Sigmoid colon (tissue), 7 donors: ENCODE measurements at places on chromosomes 1 and 21.

DNA sequence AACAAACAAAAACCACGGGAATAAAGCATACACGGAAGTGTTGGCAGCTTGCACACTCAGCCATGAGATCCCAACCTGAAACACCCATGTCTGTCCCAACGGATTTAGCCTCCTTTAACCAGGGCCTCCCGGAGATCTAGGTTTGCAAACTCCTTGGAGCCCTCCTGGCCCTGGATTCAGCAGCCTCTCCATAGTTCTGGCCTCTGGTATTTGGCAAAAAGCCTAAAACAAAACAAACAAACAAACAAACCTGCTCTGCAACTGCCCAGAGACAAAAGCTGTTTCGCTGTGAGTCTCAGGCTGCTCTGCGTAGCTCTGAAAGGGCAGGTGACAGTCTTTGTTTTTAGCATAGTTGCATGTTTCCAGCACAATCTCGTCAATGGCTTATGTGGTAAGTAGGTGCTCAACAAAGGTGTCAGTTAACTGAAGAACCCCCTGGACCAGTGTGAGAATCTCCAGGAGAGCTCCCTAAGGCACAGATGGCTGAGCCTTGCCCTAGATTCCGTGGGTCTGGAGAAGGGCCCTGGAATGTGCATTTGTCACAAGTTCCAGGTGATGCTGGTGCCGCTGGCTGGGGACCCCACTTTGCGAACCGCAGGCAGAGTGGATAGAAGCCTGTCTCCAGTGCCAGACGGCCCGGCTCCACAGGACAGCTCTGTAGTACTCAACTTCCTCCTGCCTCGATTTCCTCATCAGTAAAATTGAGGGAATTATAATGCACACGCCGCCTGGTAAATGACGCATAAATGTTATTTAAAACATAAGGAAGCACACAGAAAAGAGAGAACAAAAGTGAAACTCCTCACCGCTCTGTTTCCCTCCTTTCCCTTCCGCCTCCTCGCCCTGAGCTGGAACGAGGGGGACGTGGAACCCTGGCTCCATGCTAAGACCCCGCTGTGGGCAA is 86.2 kb downstream of the RIPK4 start:
- no peak for DNase-seq
- no peak overlapping the region for H3K4me3 ChIP-seq
- H3K36me3 ChIP-seq = no peaks in the 10 kb centered on the region
- H3K27ac ChIP-seq = no peak overlapping the region
- H3K27me3 ChIP-seq = no peaks in the 10 kb centered on the region
- H3K4me1 ChIP-seq = peaks cover 11% of the 10 kb centered on the region

DNA sequence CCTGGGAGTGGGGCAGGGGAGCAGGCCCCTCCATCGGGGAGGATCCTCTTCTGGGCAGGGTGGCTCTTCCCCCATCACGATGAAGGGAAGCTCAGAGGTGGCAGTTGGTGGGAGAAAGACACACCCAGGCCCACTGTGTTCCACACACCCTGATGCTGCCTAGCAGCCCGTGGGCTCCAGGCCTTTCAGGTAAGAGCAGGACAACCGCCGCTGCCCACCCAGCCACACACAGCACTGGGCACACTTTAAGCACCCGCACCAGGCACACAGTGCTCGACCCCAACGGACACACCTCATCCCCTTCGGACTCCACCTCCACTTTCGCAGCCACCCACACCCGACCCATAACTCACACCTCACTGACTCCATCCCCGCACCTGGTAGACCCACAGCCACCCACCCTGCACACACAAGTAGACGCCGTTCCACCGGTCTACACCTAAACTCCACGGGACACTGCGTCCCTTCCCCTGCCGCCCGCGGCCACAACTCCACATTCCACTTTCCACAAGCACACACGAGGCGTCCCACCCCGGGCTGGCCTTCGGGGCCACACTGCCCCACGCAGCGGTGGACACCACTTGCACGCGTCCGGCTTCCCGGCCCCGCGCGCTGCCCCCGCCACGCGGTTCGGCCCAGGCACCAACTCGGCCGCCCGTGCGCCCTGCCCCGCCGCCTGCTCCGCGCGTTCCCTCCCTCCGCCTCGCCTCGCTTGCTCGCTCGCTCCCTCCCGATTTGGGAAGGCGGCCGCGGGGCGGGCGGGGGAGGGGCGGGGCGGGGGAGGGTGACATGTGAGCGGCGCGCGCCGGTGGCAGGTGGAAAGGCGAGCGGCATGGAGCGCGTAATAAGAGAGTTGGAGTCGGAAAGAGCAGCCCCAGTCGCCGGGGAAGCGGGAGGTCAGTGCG is at the start of gene KCNQ4:
Gene KCNQ4, plus strand, starts transcription at position 787 of the 905 bp plus-strand sequence. CDS start 307 bp downstream, outside the sequence.
- no peaks in the 10 kb centered on the region for H3K27me3 ChIP-seq
- DNase-seq = peak; percentile 88
- H3K27ac ChIP-seq = peak within 1 kb of the TSS; percentile 83
- peaks cover 49% of the 10 kb centered on the region for H3K4me1 ChIP-seq

DNA sequence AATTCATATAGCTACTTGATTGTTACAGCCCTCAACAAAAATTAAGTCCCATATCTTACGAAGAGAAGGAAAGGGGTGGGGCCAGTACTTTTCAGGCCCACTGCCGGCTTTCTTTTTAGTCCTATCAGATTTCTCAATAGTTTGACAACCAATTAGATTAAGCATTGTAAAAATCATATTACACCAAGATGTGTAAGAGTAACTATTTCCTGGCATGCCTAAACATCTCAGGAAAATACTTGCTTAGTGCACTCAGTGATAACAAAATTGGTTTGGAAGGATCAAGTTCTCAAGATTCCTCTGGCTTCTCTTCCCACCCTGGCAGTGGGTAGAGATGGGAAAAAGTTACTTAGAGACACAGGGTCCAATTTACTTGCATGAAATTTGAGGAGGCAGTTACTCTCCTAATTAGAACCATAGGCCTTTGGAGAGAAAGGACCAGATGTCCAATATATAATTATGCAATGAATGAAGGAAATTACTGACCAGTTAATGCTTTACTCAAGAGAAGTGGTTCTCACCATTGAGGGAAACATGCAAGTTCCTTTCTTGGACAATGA is 30.1 kb downstream of the STPG1 start:
- no peaks in the 10 kb centered on the region for H3K27me3 ChIP-seq
- H3K4me3 ChIP-seq = no peak overlapping the region
- H3K4me1 ChIP-seq = no peaks in the 10 kb centered on the region
- H3K27ac ChIP-seq = no peak overlapping the region
- DNase-seq = no peak

DNA sequence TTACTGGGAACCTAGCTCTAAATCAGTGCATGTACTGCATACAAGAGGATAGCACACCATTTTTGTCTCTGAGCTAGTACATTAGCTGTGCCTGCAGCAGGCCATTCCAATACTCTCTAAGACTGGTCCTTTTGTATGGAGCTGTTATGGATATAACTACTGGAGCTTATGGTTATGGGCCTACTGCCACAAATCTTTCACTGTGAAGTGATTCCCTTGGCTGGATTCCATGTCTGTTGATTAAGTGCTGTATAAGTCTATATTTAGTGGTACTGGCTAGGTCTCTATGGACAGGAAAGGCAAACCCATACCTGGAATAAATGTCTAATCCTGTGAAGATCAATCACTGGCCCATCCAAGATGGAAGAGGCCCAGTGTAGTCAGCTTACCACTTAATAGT is 12.0 kb downstream of the ZFYVE9 start:
- no peaks in the 10 kb centered on the region for H3K27me3 ChIP-seq
- peak overlapping the region; percentile 26 for H3K27ac ChIP-seq
- H3K4me3 ChIP-seq = no peak overlapping the region
- no peak for DNase-seq

GRCh38 chr1:46298387-46298786 is 5.0 kb downstream of the LRRC41 start:
- no peak overlapping the region for H3K4me3 ChIP-seq
- H3K27me3 ChIP-seq = no peaks in the 10 kb centered on the region
- H3K36me3 ChIP-seq = peaks cover 47% of the 10 kb centered on the region
- no peak overlapping the region for H3K27ac ChIP-seq
- DNase-seq = no peak
- peaks cover 36% of the 10 kb centered on the region for H3K4me1 ChIP-seq

GRCh38 chr1:244450597-244451538 is 841 bp downstream of the ADSS2 start:
- H3K27me3 ChIP-seq = no peaks in the 10 kb centered on the region
- peak; percentile 77 for DNase-seq
- H3K36me3 ChIP-seq = no peaks in the 10 kb centered on the region
- H3K27ac ChIP-seq = peak overlapping the region; percentile 99
- peak overlapping the region; percentile 91 for H3K4me3 ChIP-seq

GRCh38 chr1:205976708-205977401 is 26.3 kb downstream of the RAB7B start:
- H3K27ac ChIP-seq = no peak overlapping the region
- peak; percentile 63 for DNase-seq
- H3K4me1 ChIP-seq = peaks cover 4% of the 10 kb centered on the region
- H3K36me3 ChIP-seq = no peaks in the 10 kb centered on the region

- no peaks in the 10 kb centered on the region for H3K36me3 ChIP-seq
- H3K27me3 ChIP-seq = no peaks in the 10 kb centered on the region
- H3K4me3 ChIP-seq = no peak overlapping the region
- H3K27ac ChIP-seq = no peak overlapping the region
- DNase-seq = peak; percentile 52
Observed at GRCh38 chr1:179824265-179824664, 53.3 kb downstream of the TOR1AIP2 start.

DNA sequence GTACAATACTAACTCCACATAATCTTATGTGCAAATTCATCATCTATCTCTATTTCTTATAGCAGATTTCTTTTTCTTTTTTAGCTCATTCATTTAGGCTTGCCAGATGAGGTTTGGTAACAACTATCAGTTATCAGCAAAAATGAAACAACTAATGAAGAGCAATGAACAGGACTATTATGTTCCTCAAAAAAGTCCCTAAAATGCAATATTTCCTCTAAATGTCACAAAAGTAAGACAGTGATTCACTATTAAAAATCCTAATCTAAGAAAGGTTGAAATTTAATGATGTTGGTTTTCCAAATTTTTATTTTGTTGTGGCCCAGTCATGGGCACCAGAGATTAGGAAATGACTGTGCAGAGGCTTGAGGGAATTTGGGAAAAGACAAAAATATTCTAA is 135.3 kb downstream of the PPIAL4G start:
- H3K27me3 ChIP-seq = no peaks in the 10 kb centered on the region
- H3K36me3 ChIP-seq = no peaks in the 10 kb centered on the region
- H3K27ac ChIP-seq = no peak overlapping the region
- no peaks in the 10 kb centered on the region for H3K4me1 ChIP-seq
- DNase-seq = no peak

GRCh38 chr1:51945591-51945990 is 44.9 kb downstream of the RAB3B start:
- H3K4me1 ChIP-seq = no peaks in the 10 kb centered on the region
- no peaks in the 10 kb centered on the region for H3K27me3 ChIP-seq
- H3K4me3 ChIP-seq = no peak overlapping the region
- no peaks in the 10 kb centered on the region for H3K36me3 ChIP-seq
- H3K27ac ChIP-seq = no peak overlapping the region

GRCh38 chr1:2022063-2022770 is 3.1 kb downstream of the GABRD start:
- H3K27me3 ChIP-seq = peaks cover 80% of the 10 kb centered on the region
- peaks cover 19% of the 10 kb centered on the region for H3K4me1 ChIP-seq
- no peaks in the 10 kb centered on the region for H3K36me3 ChIP-seq
- H3K4me3 ChIP-seq = no peak overlapping the region
- no peak overlapping the region for H3K27ac ChIP-seq
- no peak for DNase-seq

DNA sequence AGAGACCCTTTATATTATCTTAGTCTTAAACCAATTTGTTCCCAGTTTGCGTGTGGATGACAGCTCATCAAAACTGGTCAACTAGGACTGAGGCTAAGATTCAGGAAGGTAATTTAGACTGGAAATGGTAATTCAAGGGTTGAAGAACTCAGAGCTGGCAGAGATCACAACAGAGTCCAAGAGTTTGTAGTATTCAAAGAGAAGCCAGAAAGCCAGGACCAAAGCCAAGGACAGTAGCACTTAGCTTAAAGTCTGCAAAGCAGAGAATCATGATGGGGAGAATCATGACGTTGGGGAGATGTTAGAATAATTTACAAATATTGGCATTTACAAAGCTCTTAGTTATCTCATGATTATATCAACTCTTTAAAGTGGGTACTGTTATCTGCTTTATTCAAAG is 32.6 kb downstream of the RNF11 start:
- H3K4me1 ChIP-seq = peaks cover 56% of the 10 kb centered on the region
- no peaks in the 10 kb centered on the region for H3K27me3 ChIP-seq
- no peak overlapping the region for H3K4me3 ChIP-seq
- peaks cover 8% of the 10 kb centered on the region for H3K36me3 ChIP-seq

DNA sequence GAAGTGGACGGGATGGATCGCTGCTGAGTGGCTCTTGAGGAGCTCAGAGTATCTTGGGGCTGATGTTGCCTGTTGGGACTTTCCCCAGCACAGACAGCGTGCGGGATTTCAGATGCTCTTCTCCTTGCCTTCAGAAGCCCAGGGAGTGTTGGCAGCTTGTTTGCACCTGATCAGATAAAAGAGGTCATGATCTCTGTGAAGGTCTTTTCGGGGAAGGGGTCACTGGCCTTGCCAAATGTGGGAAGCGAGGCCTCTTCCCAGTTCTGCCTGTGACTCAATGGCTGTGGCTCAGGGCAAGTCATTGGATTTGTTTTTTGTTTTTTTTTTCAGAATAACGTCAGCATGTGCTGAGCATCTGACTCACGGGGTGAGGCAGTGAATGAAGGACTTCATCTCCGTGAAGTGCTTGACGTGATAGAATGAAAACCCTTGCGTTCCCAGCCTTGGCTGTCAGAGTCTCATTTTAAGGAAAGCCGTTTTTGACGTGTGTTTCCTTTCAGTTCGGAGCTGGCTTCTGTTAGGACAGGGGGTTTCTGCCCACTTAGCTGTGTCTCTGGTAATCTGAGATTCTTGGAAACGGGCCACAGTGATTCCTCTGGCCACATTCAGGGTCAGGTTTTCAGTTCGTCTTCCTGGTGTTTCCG is 46.7 kb downstream of the GALNT2 start:
- no peaks in the 10 kb centered on the region for H3K27me3 ChIP-seq
- H3K27ac ChIP-seq = peak overlapping the region; percentile 41
- peak; percentile 71 for DNase-seq
- no peaks in the 10 kb centered on the region for H3K36me3 ChIP-seq
- H3K4me3 ChIP-seq = no peak overlapping the region

GRCh38 chr21:17495680-17496079 is 17.2 kb upstream of the CXADR start:
- H3K4me1 ChIP-seq = no peaks in the 10 kb centered on the region
- no peak overlapping the region for H3K4me3 ChIP-seq
- no peaks in the 10 kb centered on the region for H3K27me3 ChIP-seq
- H3K36me3 ChIP-seq = no peaks in the 10 kb centered on the region
- no peak overlapping the region for H3K27ac ChIP-seq

GRCh38 chr1:229170778-229171505 is 100.0 kb upstream of the RAB4A start:
- no peak for DNase-seq
- H3K27me3 ChIP-seq = no peaks in the 10 kb centered on the region
- no peaks in the 10 kb centered on the region for H3K4me1 ChIP-seq

GRCh38 chr1:94726981-94727685 is 93.0 kb upstream of the SLC44A3 start:
- peaks cover 18% of the 10 kb centered on the region for H3K4me1 ChIP-seq
- no peaks in the 10 kb centered on the region for H3K36me3 ChIP-seq
- DNase-seq = no peak
- H3K27ac ChIP-seq = peak overlapping the region; percentile 68
- H3K4me3 ChIP-seq = no peak overlapping the region

DNA sequence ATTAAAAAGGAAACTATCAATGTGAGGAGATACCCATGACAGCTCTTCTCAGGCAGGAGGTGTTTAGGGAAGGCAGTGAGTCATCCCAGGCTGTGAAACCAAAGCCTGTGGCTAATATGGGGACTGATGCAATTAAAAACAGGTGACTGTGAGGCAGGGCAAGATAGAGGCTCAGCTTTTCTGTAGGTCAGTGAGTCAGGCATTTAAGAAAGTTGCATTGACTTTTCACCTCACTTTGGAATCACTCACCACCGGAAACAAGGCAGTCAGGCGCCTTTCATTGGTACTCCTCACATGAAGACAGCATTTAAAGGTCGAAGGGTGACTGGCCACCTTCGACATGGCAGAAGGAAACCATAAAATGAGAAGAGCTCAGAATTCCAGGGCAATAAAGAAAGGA is 54.5 kb downstream of the PAPPA2 start:
- no peak overlapping the region for H3K4me3 ChIP-seq
- H3K27ac ChIP-seq = no peak overlapping the region
